ENCODE measurements at places on chromosomes 5 and 9.

DNA sequence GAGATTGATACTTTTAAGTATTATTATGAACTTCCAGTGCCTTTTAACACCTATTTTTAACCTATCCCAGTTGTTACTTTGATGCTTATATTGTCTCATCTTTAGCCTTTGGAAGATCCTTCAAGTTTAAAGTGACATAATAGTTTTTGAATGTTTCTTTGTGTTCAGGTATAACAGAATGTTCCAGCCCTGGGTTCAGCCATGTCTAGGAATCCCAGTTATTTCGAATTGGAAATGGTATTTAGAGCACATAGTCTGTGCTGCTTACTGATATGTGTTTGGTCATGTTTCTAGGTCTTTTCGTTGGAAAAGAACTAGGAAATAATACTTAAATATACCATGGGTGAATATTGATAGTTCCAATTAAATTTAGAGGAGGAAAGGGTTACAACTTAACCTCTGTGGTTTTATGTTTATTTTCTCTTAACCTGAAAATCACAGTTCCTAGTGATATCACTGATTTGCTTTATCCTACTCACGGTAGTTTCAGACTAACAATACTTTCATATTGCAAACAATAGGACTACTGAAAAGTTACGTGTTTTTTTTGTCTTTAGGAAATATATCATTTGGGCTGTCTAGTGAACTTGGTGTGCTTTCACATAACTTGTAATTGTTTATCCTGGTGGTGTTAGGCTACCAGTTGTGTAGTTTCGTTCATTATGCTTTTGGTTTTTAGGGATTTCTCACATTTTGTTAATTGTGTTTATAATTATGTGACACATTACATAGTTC lies 37.8 kb downstream of the UHRF2 start:
- DNase-seq = no peak

DNA sequence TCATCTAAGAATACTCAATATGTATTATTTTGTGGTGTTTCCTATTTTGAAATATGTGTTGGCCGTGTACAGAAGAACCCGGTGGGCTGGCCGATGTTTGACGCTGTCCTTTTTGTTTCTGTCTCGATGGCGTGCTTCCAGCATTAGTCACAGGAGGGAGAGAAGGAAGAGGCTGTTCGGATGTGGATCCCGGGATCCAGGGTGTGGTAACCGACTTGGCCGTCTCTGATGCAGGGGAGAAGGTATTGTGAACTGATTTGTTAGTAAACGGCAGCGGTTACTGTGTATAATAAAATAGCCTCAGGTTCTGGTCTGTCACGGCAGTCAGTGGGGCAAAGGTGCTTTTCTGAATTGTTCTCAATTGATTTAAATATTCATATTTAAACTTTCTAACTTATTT lies 275.0 kb downstream of the ARHGEF28 start:
- no peak for DNase-seq

DNA sequence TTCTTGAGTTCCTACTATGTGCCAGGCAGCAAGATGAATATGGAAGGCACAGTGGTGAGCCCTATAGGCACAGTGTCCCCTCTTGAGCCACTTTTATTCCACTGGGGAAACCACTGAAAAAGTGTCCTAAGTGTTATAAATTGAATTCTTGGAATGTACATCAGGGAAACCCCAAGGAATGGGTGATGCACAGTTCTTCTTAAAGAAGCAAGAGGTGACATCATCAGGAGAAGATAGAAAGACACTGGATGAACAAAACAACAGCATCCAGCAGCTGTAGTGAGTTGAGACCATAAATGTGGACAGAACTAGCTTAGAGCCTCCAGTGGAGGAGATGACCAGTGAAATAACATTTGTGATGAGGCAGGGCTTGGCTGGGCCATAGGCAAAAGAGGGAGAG lies 199.2 kb upstream of the ANKRD55 start:
- no peak for DNase-seq

GRCh38 chr5:178176791-178177190 lies 10.4 kb downstream of the GMCL2 start:
- no peak for DNase-seq

- DNase-seq = no peak
Measured at GRCh38 chr5:34899066-34899465, 16.2 kb downstream of the RAD1 start.

- DNase-seq = no peak
Measured at GRCh38 chr9:99748266-99748665, 73.4 kb upstream of the NR4A3 start.

- DNase-seq = no peak
Measured at GRCh38 chr5:74418709-74419108, 221.8 kb downstream of the ENC1 start.

DNA sequence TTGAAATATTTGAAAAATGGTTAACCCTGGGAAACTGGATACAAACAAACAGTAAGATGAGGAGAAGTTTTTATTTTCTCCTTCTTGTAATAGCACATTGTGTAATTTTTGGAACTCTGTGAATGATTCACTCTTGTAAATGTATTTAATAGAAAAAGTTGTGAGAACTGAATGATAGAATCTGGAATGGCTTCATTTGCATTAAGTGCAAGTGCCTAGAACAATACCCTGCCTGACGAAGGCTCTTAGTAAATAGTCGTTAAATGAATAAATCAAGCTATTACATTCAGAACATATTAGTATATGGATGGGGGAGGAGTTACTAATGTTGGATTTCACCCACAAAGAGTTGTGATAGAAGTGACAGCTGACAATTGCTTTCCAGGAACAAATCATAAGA lies 442.5 kb downstream of the EFNA5 start:
- DNase-seq = no peak

DNA sequence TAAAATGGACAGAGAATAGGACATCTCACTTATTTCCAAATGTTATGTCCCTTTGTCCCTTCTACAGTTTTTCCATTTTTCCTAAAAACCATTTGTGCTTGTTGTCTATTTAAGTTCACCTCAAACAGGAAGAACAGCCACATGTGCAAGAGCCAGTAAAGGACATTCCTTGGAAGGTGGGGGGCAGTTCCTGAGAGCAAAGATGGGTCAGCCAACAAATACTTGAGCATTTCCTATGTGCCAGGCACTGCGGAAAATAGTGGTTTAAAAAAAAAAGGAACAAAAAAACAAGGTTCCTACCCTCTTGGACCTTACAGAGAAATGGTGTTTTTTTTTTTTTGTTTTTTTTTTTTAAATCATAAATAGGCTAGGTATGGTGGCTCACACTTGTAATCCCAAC lies 26.8 kb downstream of the ANP32B start:
- DNase-seq = no peak

DNA sequence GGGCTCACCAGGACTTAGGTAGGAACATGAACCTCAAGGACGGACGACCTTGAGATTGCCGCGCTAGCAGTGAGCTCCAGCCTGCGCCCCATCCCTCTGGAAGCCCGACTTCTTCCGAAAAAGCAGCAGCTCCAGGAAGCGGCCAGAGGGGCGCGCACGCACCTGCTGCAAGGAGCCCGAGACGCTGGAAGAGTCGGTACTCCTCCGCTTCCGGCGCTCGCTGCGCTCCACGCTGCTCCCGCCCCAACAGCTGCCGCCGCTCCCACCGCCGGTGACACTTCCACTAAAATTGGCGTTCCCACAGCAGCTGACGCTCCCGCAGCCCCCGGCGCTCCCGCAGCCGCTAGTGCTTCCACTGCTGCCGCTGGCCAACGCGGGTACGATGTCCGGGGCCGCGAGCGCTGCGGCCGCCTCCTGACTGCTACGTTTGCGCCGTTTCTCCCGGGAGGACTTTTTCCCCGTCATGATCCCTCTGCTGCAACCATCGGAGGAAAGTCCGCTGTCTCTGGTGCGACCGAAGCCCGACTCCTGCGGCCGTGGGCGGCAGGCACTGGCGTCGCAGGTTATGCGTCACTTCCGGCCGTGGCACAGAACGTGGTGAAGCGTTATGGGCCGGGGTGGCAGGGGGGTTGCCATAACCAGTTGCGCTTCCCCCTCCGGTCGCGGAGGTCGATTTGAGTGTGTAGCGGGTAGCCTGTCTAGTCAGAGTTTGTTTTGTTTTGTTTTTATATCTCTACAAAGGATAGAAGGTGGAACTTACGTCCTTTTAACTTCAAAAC lies at the start of gene CAAP1:
Gene CAAP1, minus strand, starts transcription at position 552 of the 779 bp plus-strand sequence. Its CDS starts 87 bp downstream, at position 465.
- DNase-seq = peak; percentile 70

- no peak for DNase-seq
Measured at GRCh38 chr5:873328-873727, 19.3 kb downstream of the BRD9 start.

DNA sequence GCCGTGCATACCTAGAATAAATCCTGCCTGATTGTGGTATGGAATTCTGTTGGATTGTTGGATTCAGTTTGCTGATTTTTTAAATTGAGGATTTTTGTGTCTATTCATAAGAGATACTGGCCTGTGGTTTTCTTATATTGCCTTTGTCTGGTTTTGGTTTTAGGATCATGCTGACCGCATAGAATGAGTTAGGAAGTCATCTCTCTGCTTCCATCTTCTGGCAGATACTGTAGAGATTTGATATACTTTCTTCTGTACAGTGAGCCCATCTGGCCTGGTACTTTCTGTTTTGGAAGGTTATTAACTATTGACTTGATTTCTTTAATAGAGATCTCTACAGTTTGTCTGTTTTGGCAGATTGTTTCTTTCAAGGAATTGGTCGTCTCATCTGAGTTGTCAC lies 14.7 kb downstream of the CEP72 start:
- no peak for DNase-seq

GRCh38 chr9:109139851-109140250 lies 20.1 kb upstream of the TMEM245 start:
- no peak for DNase-seq

DNA sequence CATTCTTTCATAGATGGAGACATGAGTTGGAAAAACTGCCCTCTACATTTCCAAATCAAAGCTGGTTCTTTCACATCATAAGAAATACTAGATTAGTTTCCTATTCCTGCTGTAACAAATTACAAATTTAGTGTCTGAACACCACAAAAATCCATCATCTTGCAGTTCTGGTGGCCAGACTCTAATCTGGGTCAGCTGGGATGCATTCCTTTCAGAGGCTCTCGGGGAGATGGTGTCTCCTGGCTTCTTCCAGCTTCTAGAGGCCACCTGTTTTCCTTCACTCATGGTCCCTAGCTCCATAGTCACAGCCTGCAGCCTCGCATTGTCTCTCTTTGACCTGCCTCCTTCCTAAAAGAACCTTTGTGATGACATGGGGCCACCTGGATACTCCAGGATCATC lies 65.2 kb downstream of the RETREG1 start:
- DNase-seq = no peak

DNA sequence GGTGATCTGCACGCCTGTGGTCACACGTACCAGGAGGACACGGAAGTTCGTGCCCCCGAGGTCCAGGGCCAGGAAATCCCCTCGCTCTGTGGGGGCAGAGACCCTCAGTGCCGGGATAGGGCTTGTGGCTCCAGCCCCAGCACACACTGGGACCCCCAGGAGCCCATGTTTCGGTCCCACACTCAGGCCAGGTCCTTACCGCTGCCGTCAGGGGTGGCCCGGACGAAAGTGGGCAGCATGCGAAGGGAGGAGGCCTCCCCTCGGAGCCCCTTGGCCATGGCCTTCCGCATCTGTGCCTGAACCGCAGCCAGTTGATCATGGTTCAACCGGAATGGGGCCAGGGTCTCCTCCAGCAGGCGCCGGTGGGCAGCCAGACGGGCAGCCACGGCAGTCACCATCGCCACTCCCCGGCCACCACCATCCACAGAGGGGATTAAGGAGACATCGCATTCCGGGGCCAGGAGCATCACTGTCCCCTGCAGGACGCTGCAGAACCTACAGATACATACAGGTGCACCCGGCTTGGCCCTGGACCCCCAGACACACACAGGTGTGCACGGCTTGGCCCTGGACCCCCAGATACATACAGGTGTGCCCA lies 11.8 kb downstream of the HK3 start:
- no peak for DNase-seq

DNA sequence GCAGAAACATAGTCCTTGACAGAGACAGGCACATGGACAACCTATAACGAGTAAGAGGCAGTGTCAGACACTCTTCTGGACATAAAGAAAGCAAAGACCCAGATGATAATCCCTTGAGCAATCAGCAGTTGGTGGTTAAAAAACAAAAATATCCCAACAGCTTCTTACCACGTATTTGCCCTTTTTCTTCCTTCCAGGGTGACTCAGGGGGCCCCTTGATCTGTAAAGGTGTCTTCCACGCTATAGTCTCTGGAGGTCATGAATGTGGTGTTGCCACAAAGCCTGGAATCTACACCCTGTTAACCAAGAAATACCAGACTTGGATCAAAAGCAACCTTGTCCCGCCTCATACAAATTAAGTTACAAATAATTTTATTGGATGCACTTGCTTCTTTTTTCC lies 9.5 kb downstream of the GZMK start:
- no peak for DNase-seq

DNA sequence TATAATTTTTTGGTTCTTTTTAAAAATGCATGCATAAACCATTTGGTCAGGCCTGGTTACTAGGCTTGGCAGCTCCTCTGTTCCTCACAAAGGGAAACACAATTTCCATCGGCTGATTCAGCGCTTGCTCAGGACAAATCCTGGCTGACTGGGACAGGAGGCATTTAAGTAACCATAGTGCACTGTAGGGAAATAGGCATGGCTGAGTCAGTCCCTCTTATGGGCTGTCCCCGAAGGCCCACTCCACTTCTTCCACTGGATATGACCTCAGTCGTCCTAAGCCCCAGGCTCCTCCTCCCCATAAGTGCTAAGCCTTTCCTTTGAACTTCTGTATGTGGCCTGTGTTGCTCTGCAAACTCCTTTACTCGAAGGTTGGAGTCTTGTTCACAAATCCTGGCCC lies 71.2 kb upstream of the GLIS3 start:
- DNase-seq = no peak

GRCh38 chr9:76600007-76600615 lies 141.1 kb downstream of the GCNT1 start:
- no peak for DNase-seq

All from NCI-H2081 treated with DMSO at 0.1 percent for 48 hours (cell line).